Right renal cortex interstitium (tissue), 3 donors: ENCODE measurements at places on chromosomes 7 and 10. TPM values are rescaled to one million over a fixed set of nuclear protein-coding genes. Genes with fewer than 3 reads are reported as not detected.

DNA sequence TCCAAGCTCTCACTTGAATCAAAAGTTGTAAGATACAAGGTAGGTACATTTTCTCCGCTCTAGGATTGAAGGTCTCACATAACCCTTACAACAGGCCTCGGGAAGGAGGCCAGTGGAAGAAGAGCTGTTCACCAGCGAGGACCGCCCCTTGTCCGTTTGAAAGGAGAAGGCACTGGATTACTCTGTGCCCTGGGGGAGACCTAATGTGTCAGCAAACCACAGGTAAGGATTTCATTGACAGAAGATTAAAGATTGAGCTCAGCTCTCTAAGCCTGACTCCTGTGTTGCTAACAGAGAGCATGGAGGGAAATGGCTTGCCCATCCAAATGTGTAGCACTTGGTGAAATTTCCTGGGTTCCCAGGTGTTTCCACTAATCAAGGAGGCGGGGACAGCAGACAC lies 81.2 kb downstream of the SLC16A9 start:
- DNase-seq, result no peak

- no peak for DNase-seq
These were observed 680.8 kb downstream of the PHTF2 start for GRCh38 chr7:78479348-78479747.

GRCh38 chr7:134767520-134768168 lies 11.8 kb upstream of the CALD1 start:
- DNase-seq, result no peak

DNA sequence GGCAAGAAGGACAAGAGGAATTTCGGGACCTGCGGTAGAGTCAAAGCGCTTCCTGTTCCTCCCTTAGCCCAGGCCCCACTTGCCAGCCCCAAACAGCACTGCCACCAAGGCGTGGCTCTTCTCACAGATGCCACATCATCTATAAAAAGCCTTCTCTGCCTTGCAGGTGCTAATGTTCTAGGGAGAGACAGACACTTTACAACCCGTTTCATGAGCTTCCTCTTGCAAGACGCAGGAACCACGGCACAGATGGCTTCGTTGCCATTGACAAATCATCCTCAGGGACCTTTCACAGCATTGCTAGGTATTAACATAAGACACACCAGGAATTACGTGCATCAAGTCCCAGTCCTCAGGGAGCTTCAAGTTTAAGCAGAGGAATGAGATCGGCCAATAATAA lies 180.9 kb downstream of the JCAD start:
- DNase-seq, result no peak

- no peak for DNase-seq
These were observed 98.7 kb upstream of the PPIF start for GRCh38 chr10:79248341-79249185.

DNA sequence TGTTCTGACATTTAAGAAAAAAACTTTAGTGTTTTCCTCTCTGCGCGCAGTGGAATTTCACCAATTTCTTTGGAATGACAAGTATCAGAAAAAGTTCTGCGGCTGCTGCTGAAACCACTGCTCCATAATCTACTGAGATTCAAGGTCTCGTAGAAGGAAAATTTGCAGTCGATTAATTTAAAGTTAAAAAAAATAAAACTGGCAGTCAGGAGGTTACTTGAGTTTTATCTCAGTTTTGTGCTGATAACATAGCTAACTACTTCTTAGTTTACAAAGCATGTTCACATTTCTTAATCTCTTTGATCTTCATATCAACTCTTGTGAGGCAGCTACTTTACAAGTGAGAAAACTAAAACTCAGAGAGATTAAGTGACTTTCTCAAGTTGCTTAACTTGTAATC lies 18.2 kb upstream of the CALD1 start:
- no peak for DNase-seq

DNA sequence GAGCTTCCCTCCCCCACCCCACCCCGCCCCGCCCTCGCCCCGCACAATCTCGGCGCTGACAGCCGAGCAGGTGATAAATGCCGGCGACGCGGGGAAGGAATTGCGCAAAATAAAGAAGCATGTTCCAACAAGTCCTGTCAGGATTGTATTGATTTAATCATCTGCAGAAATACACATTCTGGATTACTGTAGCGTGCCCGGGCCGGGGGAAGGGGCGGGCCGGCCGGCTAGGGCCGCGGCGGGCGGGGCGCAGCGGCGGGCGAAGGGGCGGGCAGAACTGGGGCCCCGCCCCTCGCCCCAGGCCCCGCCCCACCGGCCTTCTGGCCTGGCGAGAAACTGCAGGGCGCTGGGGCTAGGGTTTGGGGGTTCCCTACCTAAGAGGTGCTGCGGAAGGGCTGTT lies 88.9 kb upstream of the PAX2 start:
- no peak for DNase-seq

DNA sequence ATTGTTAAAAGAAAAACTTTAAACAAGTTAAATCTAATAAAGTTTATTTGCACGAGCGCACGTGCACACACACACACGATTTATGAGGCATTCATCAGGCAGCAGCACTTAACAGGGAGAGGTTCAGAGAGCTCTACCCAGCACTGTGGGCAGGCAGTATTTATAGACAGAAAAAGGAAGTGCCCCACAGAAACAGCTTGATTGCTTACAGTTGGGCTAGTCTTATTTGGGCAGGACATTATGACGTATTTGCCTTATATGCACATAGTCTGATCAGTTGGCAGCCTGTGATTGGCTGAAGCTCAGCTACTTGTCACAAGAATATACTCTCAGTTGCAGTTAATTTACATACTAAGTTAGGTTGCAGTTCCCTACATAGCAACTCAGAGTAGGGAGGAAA lies 1.2 kb upstream of the SDHAF3 start:
- DNase-seq, result no peak

DNA sequence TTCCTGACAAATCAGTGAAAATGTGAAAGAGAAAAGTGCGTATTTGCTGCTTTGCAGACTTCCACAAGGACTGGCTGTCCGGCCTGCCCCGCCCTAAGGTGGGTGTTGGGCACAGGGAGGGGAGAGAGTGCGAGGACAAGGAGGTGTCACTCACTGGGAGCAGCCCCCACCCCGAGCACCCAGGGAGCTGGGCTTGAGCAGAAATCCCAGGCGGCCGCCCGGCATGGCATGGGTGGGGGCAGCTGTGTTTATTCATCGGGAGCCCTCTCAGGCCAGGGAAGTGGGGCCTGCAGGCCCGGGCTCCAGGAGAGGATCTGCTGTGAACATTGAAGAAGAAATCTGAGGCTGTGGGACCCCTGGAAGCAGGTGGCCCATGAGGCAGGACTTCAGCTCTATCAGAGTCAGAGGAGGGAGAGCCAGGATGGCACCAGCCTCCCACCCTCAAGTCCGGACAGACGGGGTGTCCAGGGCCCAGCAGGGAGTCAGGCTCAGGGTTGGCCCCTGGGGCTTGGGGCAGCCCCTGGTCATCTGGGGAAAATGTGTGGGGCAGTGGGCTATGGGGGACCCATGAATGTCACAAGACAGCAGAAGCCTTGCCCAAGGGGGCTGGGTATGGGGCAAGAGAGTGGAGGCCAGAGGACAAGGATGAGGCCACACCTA lies 164.4 kb upstream of the PPP2R2D start:
- no peak for DNase-seq

DNA sequence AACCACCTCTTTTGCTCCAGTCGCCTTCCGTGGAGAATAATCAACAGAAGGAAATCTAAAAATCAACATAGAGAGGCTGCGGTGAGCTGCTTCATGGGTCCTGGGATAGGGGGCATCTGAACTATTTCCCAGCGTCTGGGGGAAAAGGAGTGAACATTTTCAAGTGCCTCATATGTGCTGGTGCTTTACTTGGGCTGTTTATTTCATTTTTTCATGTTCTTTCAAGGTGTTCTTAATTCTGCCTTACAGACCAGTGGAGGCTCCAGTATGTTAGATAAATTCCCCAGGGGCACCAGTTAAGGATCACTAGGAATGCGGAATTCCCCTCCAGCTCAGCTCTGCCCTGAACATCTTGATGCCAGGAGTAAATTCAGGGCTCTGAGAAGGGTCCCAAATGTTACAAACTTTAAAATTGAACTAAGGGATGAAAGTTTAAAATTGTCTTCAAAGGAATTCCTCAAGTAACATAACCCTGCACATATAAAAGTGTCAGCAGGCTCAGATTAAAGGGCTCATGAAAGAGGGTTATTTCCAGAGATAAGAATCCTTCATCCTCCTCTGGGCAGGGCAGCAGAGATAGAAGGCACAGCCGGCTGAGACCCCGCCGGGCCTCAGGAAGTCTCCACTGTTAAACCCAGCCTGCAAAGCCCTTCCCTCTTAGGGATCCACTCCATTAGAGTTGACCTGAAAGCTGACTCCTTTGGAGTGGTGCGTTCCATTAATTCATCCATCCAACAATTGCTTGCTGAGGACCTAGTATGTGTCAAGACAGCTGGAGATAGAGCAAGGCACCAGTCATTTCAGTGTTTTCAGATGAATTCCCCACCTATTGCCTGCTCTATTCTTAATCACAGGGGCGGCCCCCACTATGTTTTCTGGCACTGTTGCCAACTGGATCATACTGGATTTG lies 345.8 kb downstream of the KCNMA1 start:
- no peak for DNase-seq

GRCh38 chr7:136070736-136071505 lies 93.8 kb upstream of the MTPN start:
- no peak for DNase-seq

DNA sequence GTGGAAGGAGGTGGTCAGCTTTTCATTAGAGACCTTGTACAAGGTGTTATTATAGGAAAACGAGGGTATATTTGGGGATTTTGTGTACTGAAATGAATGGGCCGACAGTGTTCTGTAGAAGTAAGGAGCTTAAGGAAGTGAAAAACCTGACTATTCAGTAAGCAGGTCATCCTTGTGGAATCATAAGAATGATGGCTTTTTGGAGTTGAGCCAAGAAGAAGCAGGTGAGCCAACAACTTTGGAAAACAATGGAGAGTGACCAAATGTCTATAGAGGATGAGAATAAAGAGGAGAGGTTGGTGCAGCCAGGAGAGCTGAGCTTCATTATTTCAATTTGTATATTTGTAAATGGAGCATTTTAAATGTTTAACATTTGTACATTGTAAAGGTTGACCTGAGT lies 595.7 kb downstream of the CCSER2 start:
- DNase-seq, result no peak

DNA sequence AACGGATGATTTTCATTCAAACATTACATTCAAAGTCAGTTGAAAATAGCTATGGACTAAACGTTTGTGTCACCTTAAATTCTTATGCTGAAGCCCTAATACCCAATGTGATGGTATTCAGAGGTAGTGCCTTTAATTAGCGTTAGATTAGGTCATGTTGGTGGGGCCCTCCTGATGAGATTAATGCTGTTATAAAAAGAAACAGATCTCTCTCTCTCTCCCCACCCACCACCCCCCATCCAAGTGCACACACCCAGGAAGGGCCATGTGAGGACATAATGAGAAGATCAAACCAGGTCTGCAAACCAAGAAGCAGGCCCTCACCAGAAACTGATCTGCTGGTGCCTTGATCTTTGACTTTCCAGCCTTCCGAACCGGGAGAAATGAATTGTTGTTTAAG lies 44.2 kb downstream of the ZNF438 start:
- no peak for DNase-seq

- DNase-seq, result no peak
These were observed 73.8 kb downstream of the DIP2C start for GRCh38 chr10:615583-616152.

DNA sequence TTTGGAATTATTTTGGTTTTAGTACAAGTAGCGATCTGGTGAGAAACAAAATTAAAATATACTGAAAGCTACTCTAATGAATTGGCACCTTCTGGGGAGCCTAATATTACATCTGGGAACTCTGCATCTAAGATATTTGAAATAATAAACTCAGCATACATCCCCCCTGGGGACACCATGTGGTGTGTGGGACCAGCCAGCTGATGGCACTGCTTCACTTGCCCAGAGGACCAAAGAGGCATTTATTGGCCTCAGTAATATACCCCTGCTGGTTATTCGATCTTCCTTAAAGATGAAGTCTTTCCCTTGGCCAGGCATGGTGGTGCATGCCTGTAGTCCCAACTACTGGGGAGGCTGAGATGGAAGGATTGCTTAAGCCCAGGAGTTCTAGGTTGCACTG lies 195.1 kb upstream of the AUTS2 start:
- no peak for DNase-seq

DNA sequence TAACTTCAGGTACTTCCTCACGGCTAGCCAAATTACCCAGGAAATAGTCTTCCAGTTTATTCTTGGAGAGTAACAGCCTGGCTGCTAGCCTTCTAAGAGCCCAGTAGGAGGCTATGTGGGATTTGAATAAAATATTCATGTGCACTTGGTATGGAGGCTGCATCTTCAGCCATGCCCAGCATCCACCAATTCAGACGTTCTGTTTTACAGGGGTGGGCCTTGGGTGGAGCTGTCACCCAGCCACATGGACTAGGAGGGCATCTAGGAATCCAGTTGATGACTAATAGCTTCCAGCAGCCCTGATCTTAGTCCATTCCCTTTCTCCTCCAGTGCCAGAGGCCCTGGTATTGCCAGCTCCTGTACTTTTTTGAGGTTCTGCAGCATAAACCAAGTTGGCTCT lies 66.3 kb upstream of the ZRANB1 start:
- no peak for DNase-seq

The HOGA1 gene
- polyA plus RNA-seq, result 47.1 TPM

The ITPRID1 gene
- polyA plus RNA-seq, result not detected

The NPFFR1 gene
- 0.15 TPM for polyA plus RNA-seq

The CYP2C19 gene
- polyA plus RNA-seq, result not detected

The FAM170B gene
- polyA plus RNA-seq, result not detected

The NFE2L3 gene
- 30.8 TPM for polyA plus RNA-seq
